Small intestine (tissue), 16 donors: ENCODE measurements at places on chromosomes 12 and 14.

- DNase-seq: no peak
Observed at GRCh38 chr12:72723732-72724131, 451.6 kb downstream of the TRHDE start.

- no peak for DNase-seq
Observed at GRCh38 chr14:30983858-30984257, 41.6 kb upstream of the AP4S1 start.

GRCh38 chr12:104667139-104667538, 210.4 kb downstream of the CHST11 start:
- DNase-seq: no peak

GRCh38 chr12:62873826-62874448, 61.0 kb downstream of the PPM1H start:
- no peak for DNase-seq

DNA sequence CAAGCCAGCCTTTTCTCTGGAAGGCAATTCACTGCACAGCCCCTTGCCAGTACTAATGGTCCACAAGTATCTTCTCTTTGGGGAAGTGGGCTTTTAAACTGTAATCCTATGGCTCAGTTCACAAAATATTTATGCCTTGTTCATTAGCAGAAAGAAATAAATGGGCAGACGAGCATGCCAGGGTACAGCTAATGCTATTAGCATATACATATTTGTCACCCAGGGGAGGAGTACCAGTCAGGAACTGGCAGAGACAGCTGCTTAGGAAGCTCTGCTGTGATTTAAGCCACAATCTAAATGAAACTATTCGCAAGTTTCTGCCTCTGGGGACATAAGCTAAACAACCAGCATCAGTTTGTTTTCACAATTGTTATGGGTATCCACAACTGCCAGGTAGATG, 113.4 kb upstream of the CCDC198 start:
- DNase-seq: no peak

DNA sequence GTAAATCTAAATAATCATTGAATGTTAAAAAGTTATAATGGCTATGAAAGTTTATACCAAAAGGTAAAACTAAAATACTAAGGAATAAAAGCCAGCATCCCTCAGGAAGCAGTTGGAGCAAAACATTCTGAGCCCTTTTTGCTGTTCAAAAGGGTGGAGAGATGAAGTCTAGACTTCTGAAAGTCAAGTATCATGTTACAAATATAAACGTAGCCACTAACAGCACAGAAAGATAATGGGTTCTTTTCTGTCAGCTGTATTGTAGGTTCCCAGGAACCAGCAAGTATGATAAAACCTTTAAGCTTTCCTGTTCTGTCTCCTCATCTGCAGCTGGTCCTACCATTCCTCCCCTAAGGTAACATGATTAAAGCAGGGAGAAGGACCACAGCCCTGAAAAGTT, 16.4 kb upstream of the PLD4 start:
- no peak for DNase-seq
